ENCODE measurements at places on chromosomes 1 and 21.

DNA sequence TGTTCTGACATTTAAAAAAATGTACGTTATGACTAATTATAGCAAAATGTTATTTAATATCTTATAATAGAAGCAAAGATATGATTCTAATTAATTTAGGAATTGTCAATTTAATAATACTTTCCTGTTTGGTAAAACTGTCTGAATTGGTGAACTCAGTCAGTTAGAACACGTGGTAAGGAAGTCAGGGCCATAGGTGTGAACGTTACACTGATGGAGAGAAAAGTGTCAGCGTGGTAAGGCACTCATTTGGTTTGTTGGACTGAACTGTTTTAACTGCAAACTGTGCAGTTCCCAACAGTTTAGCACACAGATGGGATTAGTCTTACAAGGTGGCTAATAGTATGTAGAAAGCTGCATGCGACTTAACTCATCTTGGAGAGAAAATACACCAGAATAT, 102.9 kb downstream of the EPB41 start:
- no peak for DNase-seq

- no peak for DNase-seq
These were observed 299.2 kb downstream of the SRGAP2C start for GRCh38 chr1:121483961-121484424.

DNA sequence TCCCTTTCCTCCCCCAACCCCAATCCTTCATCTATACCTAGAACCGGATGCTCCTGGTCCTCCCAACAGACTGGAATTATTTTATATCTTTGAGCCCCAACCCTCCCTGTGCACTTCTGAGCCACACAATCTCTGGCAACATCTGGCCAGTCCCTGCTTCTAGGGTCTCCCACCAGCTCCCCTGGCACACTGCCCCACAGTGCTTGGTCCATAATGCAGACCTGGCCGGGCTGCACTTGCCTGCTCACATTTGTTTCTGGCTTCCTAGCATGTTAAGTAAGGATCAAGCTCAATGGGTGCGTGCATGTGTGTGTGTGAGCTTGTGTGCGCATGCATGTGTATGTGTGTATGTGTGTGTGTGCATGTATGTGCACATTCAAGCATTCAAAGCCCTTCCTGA, 8.8 kb downstream of the TRIM62 start:
- DNase-seq: no peak

GRCh38 chr1:7590426-7590790, 180.7 kb upstream of the VAMP3 start:
- DNase-seq: no peak

GRCh38 chr1:33117440-33118085, 36.6 kb downstream of the AZIN2 start:
- DNase-seq: no peak

Measured in activated CD4-positive, alpha-beta T cell treated with anti-CD3 and anti-CD28 coated beads, Interleukin-2, amount 10 ng/mL, durations not matched to agents 7 days and 5 days (primary cell).